Activated T-helper 1 cell treated with anti-CD3 and anti-CD28 coated beads, Interleukin-12 subunit alpha, Interleukin-12 subunit beta, Interleukin-2, Interleukin-4 antibody, amounts not matched to agents 30 ng/mL and 10 ng/mL and 1 ng/mL, durations not matched to agents 14 hours and 24 hours and 36 hours (primary cell): ENCODE measurements at places on chromosomes 3 and 15. TPM values are rescaled to one million over a fixed set of nuclear protein-coding genes. Genes with fewer than 3 reads are reported as not detected.

- no peaks in the 10 kb centered on the region for H3K4me1 ChIP-seq
- no peak overlapping the region for H3K27ac ChIP-seq
- DNase-seq = no peak
- no peaks in the 10 kb centered on the region for H3K27me3 ChIP-seq
- no peaks in the 10 kb centered on the region for H3K36me3 ChIP-seq
Measured at GRCh38 chr3:175227126-175227525, 368.0 kb downstream of the NAALADL2 start.

DNA sequence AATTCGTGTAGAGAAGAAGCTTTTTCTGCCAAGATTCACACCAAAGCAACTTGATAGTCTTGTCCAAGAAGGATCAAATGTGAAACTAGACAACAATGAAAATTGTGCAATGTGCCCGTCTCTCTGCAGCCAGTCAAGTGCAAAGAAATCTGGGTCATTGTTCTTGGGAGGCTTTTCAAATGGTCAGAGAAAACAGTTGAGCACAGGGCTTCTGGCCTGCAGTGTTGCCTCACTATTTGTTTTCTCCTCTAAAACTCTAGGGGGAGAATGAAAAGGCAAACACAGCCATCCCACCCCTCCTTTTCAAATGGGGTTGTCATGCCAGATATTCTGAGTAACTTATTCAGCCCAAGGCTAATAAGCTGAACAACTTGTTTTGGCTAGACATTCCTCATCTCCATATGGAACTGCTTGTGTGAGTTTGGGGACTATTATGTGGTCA is 417.6 kb upstream of the CDIN1 start:
- H3K4me3 ChIP-seq = no peak overlapping the region
- DNase-seq = no peak
- no peak overlapping the region for H3K27ac ChIP-seq

DNA sequence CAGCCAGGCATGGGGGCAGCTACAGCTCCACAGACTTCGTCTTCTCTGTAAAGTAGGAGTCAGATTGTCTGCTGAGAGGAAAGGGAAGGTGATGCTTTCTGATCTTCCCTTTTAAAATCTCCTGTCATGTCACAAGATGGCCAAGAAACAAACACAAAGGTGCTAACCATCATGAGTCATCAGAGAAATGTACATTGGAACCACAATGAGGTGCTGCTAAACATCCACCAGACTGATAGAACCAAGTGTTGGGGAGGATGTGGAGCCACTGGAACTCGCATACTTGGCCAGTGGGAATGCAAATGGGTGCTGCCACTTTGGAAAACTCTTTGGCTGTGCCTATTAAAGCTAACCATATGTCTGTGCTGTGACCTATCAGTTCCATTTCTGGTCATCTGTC is 268.8 kb downstream of the SLCO3A1 start:
- no peaks in the 10 kb centered on the region for H3K4me1 ChIP-seq
- no peak overlapping the region for H3K27ac ChIP-seq
- no peaks in the 10 kb centered on the region for H3K27me3 ChIP-seq
- H3K4me3 ChIP-seq = no peak overlapping the region

GRCh38 chr3:35929158-35929557 is 289.8 kb downstream of the ARPP21 start:
- H3K4me3 ChIP-seq = no peak overlapping the region
- H3K27me3 ChIP-seq = no peaks in the 10 kb centered on the region
- DNase-seq = no peak
- no peak overlapping the region for H3K27ac ChIP-seq

DNA sequence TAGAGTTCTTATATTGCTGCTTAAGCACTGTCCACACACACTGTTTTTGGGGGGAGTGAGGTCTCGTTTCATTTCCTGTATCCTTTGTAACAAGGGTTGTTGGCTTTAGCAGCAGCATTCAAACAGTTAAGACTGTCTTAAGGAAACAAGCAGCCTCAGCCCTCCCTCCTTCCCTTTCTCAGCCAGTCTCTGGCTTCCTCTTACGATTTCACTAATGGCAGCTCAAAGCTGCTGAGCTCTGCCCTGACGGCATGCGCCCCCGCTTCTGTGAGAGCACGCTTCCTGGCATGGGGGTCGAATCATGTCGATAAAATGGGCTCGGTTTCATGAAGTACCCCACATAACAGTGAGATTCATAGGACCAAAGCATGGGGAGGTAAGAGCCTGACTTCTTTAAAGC is 105.0 kb downstream of the KLHL25 start:
- H3K27me3 ChIP-seq = no peaks in the 10 kb centered on the region
- DNase-seq = peak; percentile 56
- peaks cover 31% of the 10 kb centered on the region for H3K36me3 ChIP-seq
- H3K4me1 ChIP-seq = peaks cover 73% of the 10 kb centered on the region

- H3K4me1 ChIP-seq = no peaks in the 10 kb centered on the region
- H3K36me3 ChIP-seq = peaks cover 39% of the 10 kb centered on the region
- no peak overlapping the region for H3K4me3 ChIP-seq
- no peaks in the 10 kb centered on the region for H3K27me3 ChIP-seq
- DNase-seq = no peak
Measured at GRCh38 chr15:41079717-41080116, 36.4 kb downstream of the INO80 start.

GRCh38 chr3:117763561-117763960 is 1054.0 kb downstream of the TUSC7 start:
- no peaks in the 10 kb centered on the region for H3K36me3 ChIP-seq
- H3K4me1 ChIP-seq = no peaks in the 10 kb centered on the region
- no peak overlapping the region for H3K27ac ChIP-seq
- H3K4me3 ChIP-seq = no peak overlapping the region
- DNase-seq = no peak

- DNase-seq = no peak
- H3K27ac ChIP-seq = no peak overlapping the region
- H3K4me3 ChIP-seq = no peak overlapping the region
- H3K27me3 ChIP-seq = peaks cover 6% of the 10 kb centered on the region
- no peaks in the 10 kb centered on the region for H3K4me1 ChIP-seq
Measured at GRCh38 chr15:40345867-40346578, 4.8 kb upstream of the PHGR1 start.

- DNase-seq = no peak
- no peak overlapping the region for H3K4me3 ChIP-seq
- no peaks in the 10 kb centered on the region for H3K36me3 ChIP-seq
- no peaks in the 10 kb centered on the region for H3K27me3 ChIP-seq
- H3K27ac ChIP-seq = no peak overlapping the region
- no peaks in the 10 kb centered on the region for H3K4me1 ChIP-seq
Measured at GRCh38 chr3:35782355-35782754, 143.0 kb downstream of the ARPP21 start.

DNA sequence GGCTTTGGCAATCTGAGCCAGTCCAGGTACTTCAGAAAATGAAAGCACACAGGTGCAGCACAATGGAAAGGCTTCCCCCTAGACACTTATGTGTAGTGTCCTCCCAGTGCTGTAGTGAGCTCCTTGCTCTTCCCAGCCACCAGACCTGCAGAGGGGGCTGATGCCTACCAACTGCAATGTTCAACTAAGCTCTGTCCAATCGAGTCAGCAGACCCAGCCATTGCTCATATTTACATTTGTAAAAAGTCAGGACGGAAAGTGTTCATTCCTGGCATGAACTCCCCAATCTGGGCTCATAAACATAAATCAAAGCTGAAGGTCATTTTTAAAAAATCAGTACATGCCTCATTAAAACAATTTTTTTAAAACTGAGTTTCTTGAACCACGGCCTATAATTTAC is 73.0 kb downstream of the FOXP1 start:
- no peaks in the 10 kb centered on the region for H3K36me3 ChIP-seq
- no peak overlapping the region for H3K27ac ChIP-seq
- peaks cover 12% of the 10 kb centered on the region for H3K27me3 ChIP-seq
- H3K4me3 ChIP-seq = no peak overlapping the region
- H3K4me1 ChIP-seq = peaks cover 8% of the 10 kb centered on the region

GRCh38 chr15:43880406-43881194 is 53.8 kb downstream of the WDR76 start:
- no peaks in the 10 kb centered on the region for H3K27me3 ChIP-seq
- H3K27ac ChIP-seq = no peak overlapping the region
- DNase-seq = no peak
- no peaks in the 10 kb centered on the region for H3K4me1 ChIP-seq
- peaks cover 29% of the 10 kb centered on the region for H3K36me3 ChIP-seq

DNA sequence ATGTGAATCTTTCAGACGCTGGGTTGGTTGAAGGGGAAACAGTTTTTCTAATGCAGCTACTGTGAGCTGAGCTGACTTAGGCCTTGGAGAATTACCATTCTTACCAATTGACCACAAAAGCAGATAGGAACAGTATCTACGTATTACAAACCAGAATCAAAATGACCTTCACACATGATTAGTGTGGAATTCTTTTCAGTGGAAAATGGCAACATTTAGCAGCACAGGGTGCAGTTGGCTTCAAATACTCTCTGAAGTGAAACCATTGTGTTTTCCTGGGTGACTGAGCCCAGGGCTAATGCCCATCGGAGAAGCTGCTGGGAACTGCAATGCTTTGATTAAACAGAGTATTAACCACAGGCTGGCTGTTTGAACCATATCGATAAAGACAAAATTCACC is 40.2 kb upstream of the GOLGA8J start:
- no peak for DNase-seq
- no peaks in the 10 kb centered on the region for H3K4me1 ChIP-seq
- no peaks in the 10 kb centered on the region for H3K27me3 ChIP-seq
- H3K36me3 ChIP-seq = no peaks in the 10 kb centered on the region
- no peak overlapping the region for H3K27ac ChIP-seq
- H3K4me3 ChIP-seq = no peak overlapping the region

DNA sequence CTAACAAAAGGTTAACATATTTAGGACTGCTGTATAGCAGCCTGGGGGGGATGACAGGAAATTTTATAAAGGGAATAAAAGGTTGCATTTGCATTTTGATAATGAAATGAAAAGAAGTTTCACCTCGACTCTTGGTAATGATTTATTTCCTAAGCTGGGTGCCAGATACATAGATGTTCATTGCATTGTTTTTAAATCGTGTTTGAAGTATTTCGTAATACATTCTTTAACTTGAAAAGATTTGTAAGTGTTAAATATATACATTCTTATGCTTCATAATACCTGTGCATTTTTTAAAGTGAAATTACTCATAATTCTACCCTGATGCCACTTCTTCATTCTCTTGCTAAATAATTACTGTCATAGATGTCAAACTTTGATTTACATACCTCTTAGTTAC is 22.8 kb downstream of the LDHAL6B start:
- no peak overlapping the region for H3K4me3 ChIP-seq
- H3K27ac ChIP-seq = no peak overlapping the region
- peaks cover 11% of the 10 kb centered on the region for H3K4me1 ChIP-seq
- H3K27me3 ChIP-seq = no peaks in the 10 kb centered on the region

- H3K36me3 ChIP-seq = peaks cover 36% of the 10 kb centered on the region
- H3K4me1 ChIP-seq = peaks cover 53% of the 10 kb centered on the region
- no peak for DNase-seq
- peak overlapping the region; percentile 99 for H3K4me3 ChIP-seq
- no peaks in the 10 kb centered on the region for H3K27me3 ChIP-seq
- peak overlapping the region; percentile 100 for H3K27ac ChIP-seq
Measured at GRCh38 chr3:150764566-150764965, 1.6 kb upstream of the SIAH2 start.

GRCh38 chr3:113428581-113428980 is 12.7 kb downstream of the CFAP44 start:
- H3K36me3 ChIP-seq = peaks cover 27% of the 10 kb centered on the region
- no peak overlapping the region for H3K4me3 ChIP-seq
- H3K27me3 ChIP-seq = no peaks in the 10 kb centered on the region
- no peaks in the 10 kb centered on the region for H3K4me1 ChIP-seq
- no peak for DNase-seq

DNA sequence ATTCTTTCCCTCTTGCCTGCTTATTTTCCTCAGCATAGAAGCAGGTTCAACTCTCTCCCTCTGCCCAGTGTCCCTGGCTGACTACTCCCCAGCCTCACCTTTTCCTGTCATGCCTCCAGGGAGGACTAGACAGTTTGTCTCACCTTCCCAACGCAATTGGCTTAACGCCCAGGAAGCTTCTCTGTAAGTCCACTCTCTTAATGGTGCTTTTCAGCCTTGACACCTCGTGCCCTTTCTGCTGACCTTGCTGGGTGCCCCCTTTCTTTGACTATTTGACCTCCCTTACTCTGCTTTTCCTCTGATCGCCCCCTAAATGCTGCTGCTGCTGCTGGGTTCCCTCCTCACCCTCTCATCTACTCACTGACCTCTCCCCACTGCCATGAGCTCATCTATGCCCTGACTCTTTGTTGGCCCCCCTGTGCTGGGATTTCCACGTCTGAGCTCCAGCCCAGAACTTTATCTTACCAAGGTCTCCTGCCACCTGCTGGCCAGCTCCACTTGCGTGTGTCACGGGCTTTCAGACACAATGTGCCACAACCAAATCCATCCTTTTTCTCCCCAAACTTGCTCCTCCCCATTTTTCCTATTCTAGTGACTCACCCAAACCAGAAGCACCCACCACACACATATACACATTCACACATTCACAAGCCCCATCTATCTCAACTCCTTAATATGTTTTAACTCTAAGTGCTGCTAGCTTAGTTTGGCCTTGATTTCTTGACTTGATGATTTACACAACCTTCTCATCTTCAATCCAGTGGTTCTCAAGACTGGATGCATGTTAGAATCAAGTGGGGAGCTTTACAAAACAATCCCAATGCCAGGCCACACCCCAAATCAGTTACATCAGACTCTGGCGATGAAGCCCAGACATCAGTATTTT is 16.6 kb downstream of the EPB42 start:
- peaks cover 17% of the 10 kb centered on the region for H3K4me1 ChIP-seq
- peaks cover 2% of the 10 kb centered on the region for H3K36me3 ChIP-seq
- no peak overlapping the region for H3K27ac ChIP-seq
- DNase-seq = peak; percentile 24
- H3K4me3 ChIP-seq = no peak overlapping the region

- H3K4me3 ChIP-seq = no peak overlapping the region
- no peak for DNase-seq
- H3K4me1 ChIP-seq = no peaks in the 10 kb centered on the region
- H3K36me3 ChIP-seq = no peaks in the 10 kb centered on the region
- peaks cover 2% of the 10 kb centered on the region for H3K27me3 ChIP-seq
Measured at GRCh38 chr3:134699141-134699711, 48.4 kb upstream of the KY start.

- no peak overlapping the region for H3K27ac ChIP-seq
- no peaks in the 10 kb centered on the region for H3K36me3 ChIP-seq
- no peaks in the 10 kb centered on the region for H3K4me1 ChIP-seq
- H3K4me3 ChIP-seq = no peak overlapping the region
Measured at GRCh38 chr3:138456961-138457862, 22.8 kb downstream of the ESYT3 start.

Gene UBAP1L
- 5.9 and 7.0 TPM in 2 replicates for total RNA-seq

Gene WNT5A
- not detected in 2 replicates for total RNA-seq

Gene MEIS2
- not detected in 2 replicates for total RNA-seq

Gene NEIL1
- total RNA-seq = 4.7 and 5.3 TPM in 2 replicates
